ENCODE measurements at places on chromosomes 2 and 18.

DNA sequence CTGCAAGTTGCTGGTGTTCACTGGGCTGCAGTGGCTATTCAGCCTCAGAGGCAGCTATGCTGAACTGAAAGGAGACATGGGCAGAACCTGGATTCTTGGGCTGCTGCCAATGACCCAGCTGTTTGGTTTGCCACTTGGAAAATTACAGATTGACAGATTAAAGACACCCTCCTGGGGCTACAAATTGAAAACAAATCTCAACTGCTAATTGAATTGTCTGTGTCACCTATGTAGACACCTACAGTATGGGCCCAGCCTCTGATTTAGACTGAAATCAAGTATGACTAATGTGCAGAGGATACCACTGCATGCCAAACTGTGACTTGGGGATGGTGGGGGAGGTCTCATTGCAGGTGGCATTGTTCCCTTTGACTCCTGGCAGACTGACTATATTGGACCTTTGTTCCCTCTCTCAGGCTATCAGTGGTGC lies 42.8 kb downstream of the ITSN2 start:
- peak; percentile 3 for DNase-seq

- peak; percentile 60 for DNase-seq
Measured at GRCh38 chr2:209771474-209772289, at the start of gene UNC80. Gene UNC80 (plus strand): TSS chr2:209771832. CDS start chr2:209772073, 241 bp downstream.

DNA sequence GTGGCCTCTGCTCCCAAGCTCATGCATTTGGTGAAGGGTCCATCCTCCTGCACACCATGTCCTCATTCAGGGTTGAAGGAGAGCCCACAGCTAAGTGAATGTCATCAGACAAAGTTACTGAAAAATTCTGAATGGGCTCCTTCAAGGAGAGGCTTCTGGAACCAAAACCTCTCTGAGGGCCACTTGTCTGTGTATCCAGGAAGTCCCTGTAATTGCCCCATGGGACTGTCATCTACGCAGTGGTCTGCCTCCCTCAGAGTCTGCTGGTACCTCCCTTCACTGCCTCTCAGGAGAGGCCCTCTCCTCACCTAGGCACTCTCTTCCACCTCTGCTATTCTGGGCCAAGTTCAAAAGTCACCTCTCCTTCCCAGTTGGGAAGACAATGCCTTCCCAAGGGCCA lies 68.0 kb downstream of the SLC4A5 start:
- no peak for DNase-seq

DNA sequence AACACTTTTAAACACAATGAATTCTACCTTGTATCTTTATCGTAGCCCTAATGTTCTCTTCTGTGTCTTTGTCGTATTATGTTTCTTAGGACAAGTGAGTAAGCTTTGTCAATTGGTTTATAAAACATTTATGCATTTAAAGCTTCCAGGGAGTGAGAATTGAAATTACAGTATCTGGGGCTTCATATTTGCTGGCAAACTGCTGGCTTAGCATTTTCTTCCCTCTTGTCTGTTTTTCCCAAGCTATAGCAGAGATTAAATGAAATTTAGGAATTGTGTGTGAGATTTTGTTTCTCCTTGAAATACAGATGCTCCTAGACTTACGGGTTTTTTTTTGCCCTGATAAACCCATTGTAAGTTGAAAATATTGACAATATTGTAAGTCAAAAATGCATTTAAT lies 73.3 kb downstream of the FMNL2 start:
- no peak for DNase-seq

GRCh38 chr18:12029786-12030584 lies 48.7 kb downstream of the IMPA2 start:
- no peak for DNase-seq

- no peak for DNase-seq
Measured at GRCh38 chr18:78686976-78687685, 292.5 kb upstream of the SALL3 start.

- no peak for DNase-seq
Measured at GRCh38 chr2:230327418-230328154, 593 bp downstream of the SP140L start.

DNA sequence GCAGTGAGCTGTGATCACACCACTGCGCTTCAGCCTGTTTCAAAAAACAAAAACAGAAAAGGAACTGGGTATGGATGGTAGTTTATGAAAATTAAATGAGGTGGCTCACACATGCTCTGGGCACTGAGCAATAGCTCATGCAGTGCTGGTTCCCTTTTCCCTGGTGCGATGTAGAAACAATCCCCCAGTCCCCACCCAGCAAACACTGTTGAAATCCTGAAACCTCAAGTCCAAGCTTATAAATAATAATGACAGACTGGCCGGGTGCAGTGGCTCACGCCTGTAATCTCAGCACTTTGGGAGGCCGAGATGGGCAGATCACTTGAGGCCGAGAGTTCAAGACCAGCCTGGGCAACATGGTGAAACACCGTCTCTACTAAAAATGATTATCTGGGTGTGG lies 55.4 kb upstream of the SMAD2 start:
- DNase-seq: no peak

DNA sequence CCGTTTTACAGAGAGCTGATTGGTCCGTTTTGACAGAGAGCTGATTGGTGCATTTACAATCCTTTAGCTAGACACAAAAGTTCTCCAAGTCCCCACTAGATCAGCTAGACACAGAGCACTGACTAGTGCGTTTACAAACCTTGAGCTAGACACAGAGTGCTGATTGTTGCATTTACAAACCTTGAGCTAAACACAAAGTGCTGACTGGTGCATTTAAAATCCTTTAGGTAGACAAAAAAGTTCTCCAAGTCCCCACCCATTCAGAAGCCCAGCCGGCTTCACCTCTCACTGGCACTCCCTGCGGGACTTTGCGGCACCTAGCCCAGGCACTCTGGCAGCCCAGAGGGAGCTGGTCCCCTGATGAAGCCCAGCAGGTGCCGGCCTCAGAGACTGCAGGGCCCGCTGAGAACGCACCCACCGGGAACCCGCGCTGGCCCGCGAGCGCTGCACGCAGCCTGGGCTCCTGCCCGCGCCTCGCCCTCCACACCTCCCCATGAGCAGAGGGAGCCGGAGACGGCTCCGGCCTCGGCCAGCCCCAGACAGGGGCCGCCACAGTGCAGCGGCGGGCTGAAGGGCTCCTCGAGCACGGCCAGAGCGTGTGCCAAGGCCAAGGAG lies 508.1 kb upstream of the CHAC2 start:
- no peak for DNase-seq

GRCh38 chr18:13165636-13166423 lies 52.7 kb upstream of the LDLRAD4 start:
- DNase-seq: no peak

- DNase-seq: no peak
Measured at GRCh38 chr18:76169733-76170132, 325.3 kb downstream of the ZNF516 start.

DNA sequence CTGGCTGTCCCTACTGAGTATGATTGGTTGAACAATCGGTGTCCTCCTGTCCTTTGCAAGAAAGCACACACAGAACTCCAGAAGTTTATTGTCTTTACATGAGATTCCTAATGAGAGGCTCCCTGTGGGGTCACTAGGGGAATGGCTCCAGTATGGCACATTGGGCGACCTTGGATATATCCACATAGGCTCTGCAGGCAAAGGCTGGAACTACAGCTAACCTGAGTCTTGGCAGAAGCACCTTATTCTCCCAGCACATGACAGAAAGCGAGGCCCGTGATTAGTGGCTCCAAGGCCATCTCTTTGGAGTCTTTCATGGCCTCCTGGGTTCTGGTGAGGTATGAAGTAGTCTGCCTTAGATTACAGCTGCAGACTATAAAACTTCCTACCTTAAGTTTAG lies 49.0 kb downstream of the ZDBF2 start:
- DNase-seq: no peak

GRCh38 chr18:12518832-12519531 lies 111.3 kb downstream of the PRELID3A start:
- DNase-seq: no peak

- DNase-seq: no peak
Measured at GRCh38 chr2:57617318-57617717, 429.3 kb upstream of the VRK2 start.

DNA sequence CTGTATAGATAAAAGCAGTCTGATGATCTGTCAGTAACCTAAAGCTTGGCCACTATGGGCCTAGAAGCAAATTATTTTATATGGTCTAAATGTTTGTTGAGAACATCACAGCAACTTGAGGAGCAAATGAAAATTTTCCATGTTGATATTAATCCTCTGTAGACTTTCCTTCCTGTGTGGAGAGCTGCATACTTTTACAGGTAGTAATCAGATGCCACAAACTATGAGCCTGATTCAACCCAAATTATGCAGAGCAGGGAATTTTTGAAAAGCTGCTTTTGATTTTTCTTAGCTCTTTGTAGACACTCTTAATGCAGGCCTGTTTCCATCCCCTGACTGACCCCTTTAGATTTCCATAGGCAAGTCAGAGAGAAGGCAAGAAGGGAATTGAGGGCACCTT lies 17.3 kb downstream of the PAX3 start:
- DNase-seq: no peak

GRCh38 chr2:96788442-96789244 lies 27.4 kb upstream of the CNNM3 start:
- peak; percentile 11 for DNase-seq

- no peak for DNase-seq
Measured at GRCh38 chr18:48897531-48897930, 53.2 kb downstream of the SMAD7 start.

DNA sequence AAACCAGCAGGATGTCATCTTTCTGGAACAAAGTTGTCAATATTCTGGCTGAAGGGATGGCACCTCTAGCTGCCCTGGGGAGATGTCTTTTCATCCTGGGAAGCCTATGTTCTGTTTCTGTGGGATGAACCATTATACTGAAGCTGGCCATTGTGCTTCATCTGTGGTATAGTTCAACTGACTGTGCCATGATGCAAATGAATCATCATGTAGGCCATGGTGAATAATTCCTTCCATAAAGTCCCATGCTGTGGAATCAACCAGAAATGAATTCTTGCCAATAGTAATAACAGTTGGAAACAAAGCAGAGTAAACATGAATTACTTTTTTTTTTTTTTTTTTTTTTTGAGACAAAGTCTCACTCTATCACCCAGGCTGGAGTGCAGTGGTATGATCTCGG lies 64.1 kb upstream of the CNGA3 start:
- peak; percentile 45 for DNase-seq

DNA sequence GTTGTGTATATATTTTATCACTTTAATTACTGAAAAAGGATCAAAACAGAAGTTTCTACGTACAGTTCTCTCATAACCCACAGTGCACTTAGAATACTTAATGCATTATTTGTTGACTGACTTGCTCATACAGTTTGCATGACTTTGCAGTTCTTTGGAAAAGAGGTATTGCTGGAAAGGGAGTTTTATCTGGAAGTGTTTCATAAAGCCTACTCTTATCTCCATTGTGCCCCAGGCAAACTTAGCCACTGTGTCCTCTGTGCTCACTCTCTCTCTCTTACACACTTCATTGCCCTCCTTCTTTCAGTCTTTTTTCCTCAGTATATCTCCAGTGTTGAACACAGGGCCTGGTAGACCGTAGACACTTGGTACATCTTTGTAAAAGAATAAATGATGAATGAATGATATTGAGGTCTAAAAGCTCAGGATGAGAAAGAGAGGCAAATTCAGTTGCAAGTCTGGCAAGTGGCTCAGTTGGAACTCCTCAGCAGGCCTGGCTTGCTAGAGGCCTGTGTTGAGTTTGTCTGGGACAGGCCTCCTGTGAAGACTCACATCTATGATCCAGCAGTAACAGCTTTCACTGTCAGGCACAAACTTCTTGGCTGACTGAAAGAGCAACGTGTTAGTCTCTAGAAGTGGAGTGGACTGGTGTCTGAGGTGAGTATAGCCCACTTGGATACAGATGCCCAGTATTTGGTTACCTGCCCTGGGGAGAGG lies 56.1 kb downstream of the SETBP1 start:
- no peak for DNase-seq

- peak; percentile 19 for DNase-seq
Measured at GRCh38 chr2:85326406-85327159, 1.2 kb downstream of the TGOLN2 start.

- no peak for DNase-seq
Measured at GRCh38 chr2:182634386-182634785, 81.7 kb upstream of the DNAJC10 start.

GRCh38 chr2:62343636-62344337 lies 147.9 kb downstream of the B3GNT2 start:
- DNase-seq: no peak

DNA sequence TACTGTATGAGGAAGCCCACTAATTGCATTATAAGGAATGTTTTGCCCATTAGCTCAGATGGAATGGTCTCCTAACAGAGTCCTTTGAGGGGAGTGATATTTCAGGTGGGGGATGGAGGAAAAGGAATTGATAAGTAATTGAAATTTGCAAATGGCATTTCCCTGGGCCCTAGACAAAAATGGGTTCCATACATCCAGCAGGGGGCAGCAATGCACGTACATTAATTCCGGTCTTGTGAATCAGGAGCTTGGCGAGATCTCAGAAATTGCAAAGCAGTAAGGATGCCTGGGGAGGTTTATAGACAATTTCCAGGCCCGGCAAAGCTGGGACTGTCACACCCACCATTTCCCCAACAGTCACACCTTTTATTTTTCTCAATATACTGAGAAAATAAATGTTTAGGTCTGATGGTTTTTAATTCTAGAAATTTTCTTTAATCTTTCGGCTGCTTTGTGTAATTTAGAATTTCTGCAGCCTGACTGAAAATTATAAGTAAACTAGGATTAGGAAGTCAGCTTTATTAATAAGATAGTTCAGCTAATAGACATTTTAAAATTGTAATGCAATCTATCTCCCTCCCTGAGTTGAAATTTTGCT lies 122.8 kb downstream of the LYPD1 start:
- DNase-seq: peak; percentile 56

GRCh38 chr18:54880395-54881105 lies 52.3 kb downstream of the RAB27B start:
- peak; percentile 72 for DNase-seq

DNA sequence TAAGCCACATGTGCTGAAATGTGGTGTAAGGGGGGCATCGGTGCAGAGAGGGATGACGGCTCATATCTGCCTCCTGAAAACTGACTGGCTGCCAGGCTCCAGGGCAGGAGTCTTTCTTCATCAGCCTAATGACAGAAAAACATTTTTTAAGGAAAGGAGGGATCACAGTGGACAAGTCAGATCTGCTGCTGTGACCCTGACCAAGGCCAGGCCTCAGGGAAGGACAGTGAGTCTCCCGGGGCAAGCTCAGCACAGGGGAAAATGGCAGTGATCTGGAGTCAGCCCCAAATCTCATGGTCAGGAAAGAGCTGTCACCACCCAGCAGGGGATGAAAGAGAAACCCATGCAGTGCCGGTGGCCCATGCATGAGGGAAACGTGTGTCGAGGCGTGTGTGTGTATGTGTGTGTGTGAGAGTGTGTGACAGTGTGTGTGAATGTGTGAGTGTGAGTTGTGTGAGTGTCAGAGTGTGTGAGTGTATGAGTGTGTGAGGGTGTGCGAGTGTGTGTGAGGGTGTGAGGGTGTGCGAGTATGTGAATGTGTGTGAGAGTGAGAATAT lies 134.5 kb downstream of the INHBB start:
- DNase-seq: no peak

- no peak for DNase-seq
Measured at GRCh38 chr2:100254646-100255210, 67.6 kb downstream of the LONRF2 start.
